ENCODE measurements at places on chromosomes 12 and 14.
A peak's percentile ranks its signal among the peaks of the same experiment; 100 is the strongest.

DNA sequence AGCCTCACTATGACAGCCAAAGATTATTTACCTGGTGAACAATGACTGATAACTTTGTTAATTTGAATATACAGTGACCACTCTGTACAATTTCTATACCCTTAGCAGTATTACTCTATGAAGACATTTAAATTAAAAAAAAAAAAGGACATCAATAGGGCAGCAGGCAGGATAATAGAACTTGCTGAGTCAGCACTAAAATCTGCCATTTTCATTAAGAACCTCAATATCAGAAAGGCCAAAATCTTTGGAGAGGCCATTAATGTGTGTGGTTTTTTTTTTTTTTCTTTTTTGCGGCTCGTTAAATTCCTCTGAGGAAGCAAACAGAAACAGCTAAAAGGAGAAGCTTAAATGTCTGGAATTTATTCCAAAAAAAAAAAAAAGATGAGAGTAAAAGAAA lies 73.7 kb downstream of the FOXN3 start:
- H3K4me3 ChIP-seq: no peak overlapping the region
- H3K27me3 ChIP-seq: no peaks in the 10 kb centered on the region
- H3K27ac ChIP-seq: no peak overlapping the region
- DNase-seq: no peak
- no peaks in the 10 kb centered on the region for H3K36me3 ChIP-seq

DNA sequence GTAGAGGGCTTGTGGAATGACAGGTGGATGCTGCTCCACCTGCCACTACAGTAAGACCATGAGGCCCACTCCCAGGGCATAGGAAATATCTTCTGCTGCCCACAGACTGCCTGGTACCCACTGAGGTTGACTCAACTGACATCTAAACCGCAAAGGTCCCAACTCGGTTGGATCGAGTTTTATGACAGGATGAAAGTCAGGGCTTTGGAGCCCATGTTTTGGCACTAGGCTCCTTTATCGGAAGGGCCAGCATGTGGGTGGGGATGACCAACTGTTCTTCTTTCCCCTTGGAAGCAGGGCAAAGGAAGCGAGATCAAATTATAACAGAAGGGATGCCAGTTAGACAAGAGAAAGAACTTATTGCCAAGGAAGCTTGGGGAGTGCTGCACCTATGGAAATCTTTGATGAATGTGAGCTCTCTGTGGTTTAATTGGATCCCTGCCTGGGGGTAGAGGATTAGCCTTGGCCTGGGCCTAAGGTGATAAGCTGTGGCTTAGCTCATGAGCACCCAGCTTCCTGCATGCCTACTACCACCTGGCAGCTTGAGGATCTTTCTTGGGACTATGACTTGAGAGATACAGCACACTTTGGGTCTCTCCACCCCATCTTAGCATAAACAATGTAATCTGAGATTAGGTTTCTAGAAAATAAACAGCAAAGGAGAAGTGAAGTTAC lies 121.8 kb downstream of the KCNA5 start:
- no peak overlapping the region for H3K27ac ChIP-seq
- H3K4me3 ChIP-seq: no peak overlapping the region
- no peaks in the 10 kb centered on the region for H3K27me3 ChIP-seq
- H3K4me1 ChIP-seq: no peaks in the 10 kb centered on the region
- no peak for DNase-seq

GRCh38 chr12:21852251-21852650 lies 77.7 kb upstream of the KCNJ8 start:
- H3K36me3 ChIP-seq: no peaks in the 10 kb centered on the region
- no peak overlapping the region for H3K4me3 ChIP-seq
- peaks cover 5% of the 10 kb centered on the region for H3K4me1 ChIP-seq
- H3K27ac ChIP-seq: peak overlapping the region; percentile 33

DNA sequence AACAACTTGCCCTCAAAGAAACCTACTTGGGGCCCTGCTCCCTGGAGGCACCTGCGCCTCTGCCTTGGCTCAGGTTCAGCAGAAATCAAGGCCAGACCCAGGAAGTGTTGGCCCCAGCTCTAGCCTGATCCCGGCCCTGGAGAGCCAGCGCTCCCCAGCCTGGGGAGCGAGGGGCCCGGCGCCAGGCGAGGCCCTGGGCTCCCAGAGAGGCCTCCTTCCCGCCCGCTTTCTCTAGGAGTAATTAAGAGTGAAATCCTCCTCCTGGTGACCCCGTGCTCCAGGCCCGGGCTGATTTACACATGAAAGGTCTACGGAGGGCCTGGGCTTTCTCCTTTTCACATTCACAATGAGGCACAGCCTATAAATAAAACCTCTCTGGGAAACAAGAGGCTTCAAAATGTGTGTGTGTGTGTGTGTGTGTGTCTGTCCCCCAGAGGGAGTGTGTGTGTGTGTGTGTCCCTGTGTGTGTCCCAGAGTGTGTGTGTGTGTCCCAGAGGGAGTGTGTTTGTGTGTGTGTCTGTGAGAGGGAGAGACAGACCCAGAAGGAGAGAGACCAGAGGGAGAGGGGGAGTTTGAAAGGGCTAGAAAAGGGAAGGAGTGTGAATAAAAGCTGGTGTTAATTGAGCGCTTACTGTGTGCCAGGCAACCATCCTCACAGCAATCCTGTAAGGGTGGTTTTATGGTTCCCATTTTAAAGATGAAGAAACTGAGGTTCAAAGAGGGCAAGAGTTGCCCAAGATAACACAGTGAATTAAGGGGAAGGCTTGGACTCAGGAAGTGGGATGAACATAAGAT lies 23.8 kb upstream of the COX6A1 start:
- no peaks in the 10 kb centered on the region for H3K36me3 ChIP-seq
- H3K4me3 ChIP-seq: no peak overlapping the region
- no peaks in the 10 kb centered on the region for H3K4me1 ChIP-seq
- DNase-seq: no peak
- no peaks in the 10 kb centered on the region for H3K27me3 ChIP-seq

GRCh38 chr12:1918884-1919236 lies 408 bp upstream of the CACNA2D4 start:
- H3K27ac ChIP-seq: no peak overlapping the region
- no peak overlapping the region for H3K4me3 ChIP-seq
- H3K27me3 ChIP-seq: peaks cover 40% of the 10 kb centered on the region
- H3K36me3 ChIP-seq: no peaks in the 10 kb centered on the region

DNA sequence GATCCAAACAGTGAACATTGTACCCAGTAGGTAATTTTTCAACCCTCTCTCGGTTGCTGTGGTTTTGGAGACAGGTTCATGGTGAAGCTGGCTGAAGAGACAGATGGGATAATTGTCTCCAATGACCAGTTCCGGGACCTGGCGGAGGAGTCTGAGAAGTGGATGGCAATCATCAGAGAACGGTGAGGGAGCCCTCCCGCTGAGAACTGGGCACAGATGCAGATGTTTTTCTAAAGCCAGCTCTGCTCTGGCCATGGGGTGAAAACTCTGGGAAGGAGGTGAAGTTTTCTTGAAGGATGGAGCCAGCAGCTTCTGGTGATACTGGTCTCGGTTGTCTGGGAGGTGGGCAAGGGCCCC lies 6.2 kb downstream of the KHNYN start:
- no peaks in the 10 kb centered on the region for H3K27me3 ChIP-seq
- H3K4me1 ChIP-seq: peaks cover 30% of the 10 kb centered on the region
- peak overlapping the region; percentile 37 for H3K27ac ChIP-seq
- no peak overlapping the region for H3K4me3 ChIP-seq
- peaks cover 76% of the 10 kb centered on the region for H3K36me3 ChIP-seq
- no peak for DNase-seq

GRCh38 chr12:75783093-75783877 lies 248.3 kb downstream of the PHLDA1 start:
- H3K27me3 ChIP-seq: no peaks in the 10 kb centered on the region
- no peak overlapping the region for H3K27ac ChIP-seq
- H3K4me3 ChIP-seq: no peak overlapping the region
- DNase-seq: no peak

DNA sequence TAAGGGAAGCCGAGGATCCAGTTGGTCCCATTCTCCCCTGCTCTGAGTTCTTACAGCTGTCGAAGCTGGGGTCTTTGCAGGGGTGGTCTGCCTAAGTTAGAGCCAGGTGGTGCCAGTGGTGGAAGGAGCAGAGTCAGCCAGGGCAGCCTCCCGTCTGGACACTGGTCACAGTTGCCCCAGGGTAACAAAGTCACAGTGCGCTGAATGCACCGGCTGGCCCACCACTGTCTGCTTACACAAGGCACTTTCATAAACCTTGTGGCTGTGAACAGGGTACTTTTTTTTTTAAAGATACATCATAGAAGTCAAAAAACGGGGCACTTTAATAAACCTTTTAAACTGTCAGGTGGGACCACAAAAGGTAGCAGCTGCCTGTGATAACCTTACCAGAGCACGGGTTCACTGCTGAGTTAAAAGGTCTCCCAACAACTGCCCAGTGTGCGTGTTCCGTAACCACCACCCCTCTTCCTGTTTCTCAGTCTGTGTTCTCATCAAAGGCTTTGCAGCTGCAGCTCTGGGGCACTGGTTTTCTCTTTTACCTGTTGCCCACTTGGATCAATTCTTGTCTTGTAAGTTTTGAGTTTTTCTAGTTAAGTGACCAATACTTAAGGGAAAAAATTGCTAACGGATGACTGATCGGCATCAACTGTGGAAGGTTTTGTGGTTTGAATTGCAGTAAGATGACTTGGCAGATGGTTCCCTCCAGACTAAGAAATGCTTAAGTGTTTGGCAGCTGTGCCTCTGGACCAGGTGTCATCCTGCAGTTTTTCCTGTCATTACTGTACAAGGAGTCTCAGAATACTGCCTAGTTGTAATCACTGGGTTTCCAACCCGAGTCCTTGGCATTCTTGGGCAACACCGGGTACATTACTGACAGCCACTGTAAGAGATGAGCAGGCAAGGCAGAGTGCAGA lies 55.9 kb downstream of the DYNC1H1 start:
- H3K36me3 ChIP-seq: peaks cover 94% of the 10 kb centered on the region
- peak overlapping the region; percentile 62 for H3K27ac ChIP-seq
- no peaks in the 10 kb centered on the region for H3K27me3 ChIP-seq
- DNase-seq: peak; percentile 92
- H3K4me1 ChIP-seq: peaks cover 18% of the 10 kb centered on the region
- no peak overlapping the region for H3K4me3 ChIP-seq

GRCh38 chr12:114678718-114679117 lies 5.3 kb downstream of the TBX3 start:
- no peak overlapping the region for H3K27ac ChIP-seq
- no peaks in the 10 kb centered on the region for H3K27me3 ChIP-seq
- H3K36me3 ChIP-seq: peaks cover 36% of the 10 kb centered on the region
- DNase-seq: peak; percentile 58
- H3K4me1 ChIP-seq: peaks cover 7% of the 10 kb centered on the region

GRCh38 chr12:54571193-54572188 lies 17.0 kb downstream of the PPP1R1A start:
- peaks cover 27% of the 10 kb centered on the region for H3K27me3 ChIP-seq
- no peak overlapping the region for H3K27ac ChIP-seq
- H3K36me3 ChIP-seq: no peaks in the 10 kb centered on the region
- H3K4me1 ChIP-seq: no peaks in the 10 kb centered on the region
- no peak overlapping the region for H3K4me3 ChIP-seq
- DNase-seq: no peak

- DNase-seq: peak; percentile 46
- H3K36me3 ChIP-seq: no peaks in the 10 kb centered on the region
- H3K27ac ChIP-seq: no peak overlapping the region
- H3K27me3 ChIP-seq: no peaks in the 10 kb centered on the region
- no peak overlapping the region for H3K4me3 ChIP-seq
- H3K4me1 ChIP-seq: no peaks in the 10 kb centered on the region
These were observed 354.9 kb downstream of the TMEM121 start for GRCh38 chr14:105881021-105881930.

Measured in osteoblast (primary cell).